ENCODE measurements at places on chromosomes 6 and 20.

GRCh38 chr6:160899671-160900430, 91.7 kb upstream of the MAP3K4 start:
- no peak for DNase-seq

DNA sequence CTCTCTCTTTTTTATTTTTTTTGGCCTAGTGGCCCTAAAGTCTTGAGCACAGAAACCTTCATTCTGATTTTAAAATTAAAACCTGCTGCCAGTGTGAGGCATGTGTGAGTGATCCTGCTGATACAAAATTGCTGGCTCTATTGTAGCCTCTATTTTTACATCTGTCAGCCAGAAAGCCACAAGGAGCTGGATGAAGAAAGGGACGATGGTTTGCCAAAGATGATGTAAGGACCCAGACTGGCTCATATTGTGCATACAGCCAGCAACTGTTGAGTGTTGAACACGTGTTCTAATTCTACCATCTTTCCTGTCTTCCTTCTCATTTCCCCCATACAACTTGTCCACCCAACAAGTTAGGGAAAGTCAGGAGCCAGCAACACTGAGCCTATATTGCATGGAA, 40.8 kb upstream of the ATXN1 start:
- DNase-seq, result no peak

DNA sequence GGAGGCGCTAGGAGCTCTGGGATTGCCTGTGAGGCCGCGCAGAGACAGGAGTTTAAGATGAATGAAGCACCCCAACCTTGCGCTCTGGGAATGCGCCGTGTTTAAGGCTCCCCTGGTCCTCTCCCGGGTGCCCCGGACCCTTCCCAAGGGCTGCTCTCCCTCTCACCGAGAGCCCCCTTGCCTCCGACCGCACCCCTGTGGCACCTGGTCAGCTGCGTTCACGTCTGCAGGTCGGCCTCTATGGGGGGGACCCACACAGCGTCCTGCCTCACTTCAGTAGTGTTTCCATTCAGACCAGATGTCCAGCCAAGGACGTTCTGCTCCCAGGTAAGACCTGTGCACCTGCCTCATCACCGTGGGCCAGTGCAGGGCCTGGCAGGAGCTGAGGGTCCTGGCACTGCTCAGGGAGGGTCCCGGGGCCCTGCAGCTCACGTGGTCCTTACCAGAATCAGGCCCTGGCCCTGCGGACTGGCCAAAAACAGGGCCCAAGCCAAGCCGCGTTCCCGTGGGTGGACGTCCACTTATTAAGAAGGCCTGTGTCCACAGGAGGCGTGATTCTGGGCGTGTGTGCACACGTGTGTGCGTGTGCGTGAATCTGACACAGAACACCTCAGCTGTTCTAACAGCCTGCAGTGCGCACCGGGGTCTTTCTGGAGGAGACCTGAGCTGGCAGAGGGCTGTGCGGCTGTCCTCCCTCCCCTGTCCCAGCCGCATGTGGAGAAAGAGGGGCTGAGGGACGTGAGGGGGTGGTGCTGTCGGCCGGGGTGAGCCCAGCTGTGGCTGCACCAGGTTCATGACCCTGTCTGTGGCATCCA, 79.9 kb upstream of the BHLHE23 start:
- no peak for DNase-seq

DNA sequence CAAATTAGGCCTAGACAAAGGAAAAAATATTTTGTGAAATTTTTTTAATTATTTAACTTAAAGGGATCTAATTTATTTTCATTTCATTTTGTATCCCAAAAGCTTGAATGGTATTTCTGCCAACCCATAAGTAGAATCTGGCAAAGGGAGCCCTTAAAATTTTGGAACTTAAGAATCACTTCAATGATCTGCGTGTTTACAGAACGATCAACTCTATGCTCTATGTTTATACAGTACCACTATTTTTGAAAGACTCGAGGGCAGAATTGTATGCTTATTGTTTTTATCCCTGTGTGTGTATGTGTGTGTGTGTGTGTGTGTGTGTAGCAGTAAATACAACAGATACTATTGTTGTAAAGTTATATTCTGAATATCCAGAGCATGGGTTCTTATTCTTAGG, 39.2 kb downstream of the METTL24 start:
- DNase-seq, result no peak

GRCh38 chr6:158813032-158813431, 6.1 kb downstream of the EZR start:
- no peak for DNase-seq

- DNase-seq, result no peak
Observed at GRCh38 chr6:21604081-21604480, 10.5 kb downstream of the SOX4 start.

- DNase-seq, result no peak
Observed at GRCh38 chr20:3759316-3759823, 8.2 kb downstream of the ADISSP start.

GRCh38 chr20:52127309-52127708, 64.3 kb downstream of the ZFP64 start:
- no peak for DNase-seq

All from activated T-helper 1 cell treated with anti-CD3 and anti-CD28 coated beads, Interleukin-2, amount 50 U/mL, for 16 hours (primary cell).